RPMI7951 (cell line): ENCODE measurements at places on chromosomes 5 and 9. TPM values are rescaled to one million over a fixed set of nuclear protein-coding genes. Genes with fewer than 3 reads are reported as not detected.

GRCh38 chr9:89417832-89418473 lies 80.0 kb downstream of the SEMA4D start:
- DNase-seq, result no peak

DNA sequence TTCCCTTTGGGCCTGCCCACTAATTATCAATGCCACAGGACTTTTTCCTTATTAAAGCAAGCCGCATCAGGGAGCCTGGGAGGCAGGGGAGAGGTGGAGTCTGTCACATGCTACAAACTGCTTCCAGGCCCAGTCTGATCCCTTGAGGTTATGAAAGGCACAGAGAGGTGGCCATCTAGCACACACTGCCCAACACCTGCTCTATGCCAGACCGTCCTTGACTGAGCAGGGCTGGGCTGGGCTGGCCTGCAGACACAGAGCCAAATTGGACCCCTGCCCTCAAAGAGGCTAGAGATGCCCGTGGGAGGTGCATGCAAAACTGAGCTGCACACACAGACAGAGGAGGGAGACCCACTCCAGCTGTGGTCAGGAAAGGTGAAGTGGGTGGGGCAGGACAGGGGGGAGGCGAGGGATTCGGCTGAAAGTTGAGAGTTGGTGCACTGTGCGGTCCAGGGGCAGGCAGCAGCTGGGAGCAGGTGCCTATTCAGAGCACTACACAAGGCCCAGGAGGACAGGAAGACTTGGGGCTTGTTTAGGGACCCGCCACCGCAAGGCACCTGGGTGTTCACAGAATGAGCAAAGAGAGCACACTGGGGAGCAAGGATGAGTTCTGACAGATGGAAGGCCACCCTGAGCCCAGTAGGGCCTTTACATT lies 36.4 kb upstream of the TCF7 start:
- DNase-seq, result no peak

- DNase-seq, result peak; percentile 93
These were observed 7.4 kb downstream of the B4GALT1 start for GRCh38 chr9:33159777-33160127.

DNA sequence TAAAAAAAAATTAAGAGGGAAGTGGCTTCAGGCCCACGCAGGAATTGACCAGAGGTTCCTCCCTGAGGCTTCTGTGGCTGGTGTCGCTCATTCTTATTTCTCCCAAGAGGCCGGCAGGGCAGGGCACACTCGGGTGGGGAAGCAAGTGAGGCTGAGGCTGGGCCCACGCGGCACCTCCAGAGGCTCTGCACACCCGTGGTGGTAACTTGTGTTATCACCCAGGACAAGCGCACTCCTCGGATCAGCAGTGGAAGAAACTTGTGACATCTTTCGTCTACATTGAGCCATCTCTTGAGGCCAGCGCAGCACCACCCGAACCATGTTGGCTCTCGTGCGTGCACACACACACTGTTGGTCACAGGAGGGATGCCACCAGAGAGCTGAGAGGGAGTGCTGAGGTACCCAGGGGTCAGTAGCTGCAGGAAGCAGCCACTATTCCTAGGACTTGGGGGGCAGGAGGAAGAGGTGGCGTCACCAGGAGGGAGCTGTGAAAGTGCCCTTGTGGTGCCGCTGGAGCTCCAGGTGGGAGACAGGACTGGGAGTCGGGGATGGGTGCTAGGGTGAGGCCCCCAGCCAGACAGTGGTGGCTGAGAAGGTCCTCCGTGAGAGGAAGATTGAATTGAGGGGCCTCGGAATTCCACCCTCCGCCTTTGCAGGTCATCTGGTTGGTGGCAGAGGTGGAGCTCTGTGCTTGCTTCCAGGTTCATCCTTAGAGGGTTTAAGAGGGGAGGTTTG lies 6.4 kb downstream of the NDUFS6 start:
- DNase-seq, result no peak

- no peak for DNase-seq
These were observed 7.0 kb downstream of the ST6GALNAC4 start for GRCh38 chr9:127909839-127910273.

DNA sequence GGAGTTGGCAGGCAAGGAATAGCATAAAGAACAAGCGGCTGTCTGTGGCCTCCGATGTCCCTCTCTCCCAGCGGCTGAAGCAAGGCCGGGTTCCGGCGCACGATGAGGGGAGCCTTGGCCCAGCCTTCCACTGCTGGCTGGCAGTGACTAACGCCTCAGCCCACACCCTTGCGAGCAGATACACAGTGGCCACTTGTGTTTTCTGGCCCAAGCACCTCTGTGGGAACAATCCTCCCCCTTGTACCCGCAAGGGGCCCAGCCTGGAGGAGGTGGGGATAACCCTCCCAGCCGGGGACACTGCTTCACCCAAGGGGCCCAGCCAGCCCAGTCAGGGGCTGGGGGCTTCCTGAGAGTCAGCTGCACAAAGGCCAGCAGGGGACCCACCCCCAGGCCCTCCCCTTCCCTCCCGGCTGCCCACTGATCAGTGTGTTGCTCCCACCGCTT lies 23.2 kb downstream of the STK10 start:
- peak; percentile 78 for DNase-seq

- no peak for DNase-seq
These were observed 2.3 kb downstream of the CRB2 start for GRCh38 chr9:123358181-123358905.

DNA sequence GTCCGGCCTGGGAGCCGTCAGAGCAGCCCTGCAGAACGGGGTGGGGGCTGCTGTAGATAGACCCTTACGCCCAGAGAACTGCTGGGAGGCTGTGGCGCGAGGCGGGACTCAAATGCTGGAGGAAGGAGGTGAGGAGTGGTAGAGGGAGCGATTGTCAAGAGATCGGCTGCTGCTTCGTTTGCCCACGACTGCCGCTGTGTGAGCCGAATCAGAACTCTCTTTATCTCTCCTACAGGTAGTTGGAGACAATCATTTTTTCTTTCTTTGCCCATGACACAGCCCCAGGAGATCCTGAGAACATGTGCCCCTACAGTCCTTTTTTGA lies 456 bp downstream of the ZNF79 start:
- DNase-seq, result no peak

DNA sequence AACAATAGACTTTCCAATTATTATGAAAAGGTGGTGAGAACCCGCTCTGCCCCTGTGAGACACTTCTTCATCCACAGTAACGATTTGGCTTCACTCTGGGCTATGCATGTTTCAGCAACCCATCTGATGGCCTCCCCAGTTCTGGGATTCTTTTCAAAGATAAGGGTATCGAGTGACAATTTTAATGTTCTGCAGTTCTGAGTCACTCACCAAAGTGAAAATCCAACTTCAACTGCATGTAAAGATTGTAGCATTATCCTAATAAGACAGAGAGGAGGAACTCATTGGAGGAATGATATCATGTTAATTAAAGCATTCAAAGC lies 1078.3 kb upstream of the SEMA6A start:
- no peak for DNase-seq

- no peak for DNase-seq
These were observed 37.2 kb downstream of the GPBP1 start for GRCh38 chr5:57211039-57211438.

GRCh38 chr5:14864181-14864812 lies 7.3 kb downstream of the ANKH start:
- DNase-seq, result no peak

- DNase-seq, result peak; percentile 9
These were observed 379.7 kb downstream of the PSAT1 start for GRCh38 chr9:78676623-78677022.

- DNase-seq, result no peak
These were observed 362.3 kb upstream of the PRR16 start for GRCh38 chr5:120101771-120102170.

DNA sequence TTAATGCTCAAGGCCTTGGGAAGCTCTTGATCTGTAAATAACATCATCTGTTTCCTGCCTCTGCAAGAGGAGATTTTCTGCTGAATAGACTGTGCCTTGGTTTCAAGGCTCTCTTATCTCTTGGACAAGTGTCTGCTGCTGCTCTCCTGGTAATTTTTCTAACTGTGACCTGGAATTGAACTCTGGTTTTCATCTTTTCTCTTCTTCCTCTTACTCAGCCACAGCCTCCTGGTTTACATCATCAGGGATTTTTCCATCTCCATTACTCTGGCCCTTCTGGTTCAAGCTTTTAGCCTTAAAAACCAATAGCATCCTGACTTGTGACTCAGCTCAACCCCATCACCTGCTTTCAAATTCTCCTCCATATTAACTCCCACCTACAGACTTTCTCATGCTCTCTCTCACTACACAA lies 49.6 kb upstream of the ITGA1 start:
- peak; percentile 90 for DNase-seq

DNA sequence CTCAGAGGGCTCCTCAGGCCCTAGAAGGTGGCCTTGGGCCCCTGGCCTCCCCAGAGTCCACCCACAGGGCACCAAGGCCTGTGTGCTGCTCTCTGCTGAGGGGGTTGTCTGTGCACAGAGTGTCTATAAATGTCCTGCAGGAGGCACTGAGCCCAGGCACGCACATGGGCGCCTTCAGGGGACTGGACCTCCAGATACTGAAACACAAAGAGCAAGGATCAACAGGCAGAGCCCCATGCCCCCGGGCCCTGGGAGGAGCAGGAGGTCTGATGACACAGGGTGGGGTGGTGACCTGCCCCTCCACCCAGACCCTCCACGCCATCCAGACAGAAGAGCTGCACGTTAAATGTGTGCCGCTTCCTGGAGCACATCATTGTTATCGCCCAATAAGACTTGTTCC lies 64.6 kb upstream of the SIMC1 start:
- no peak for DNase-seq

- no peak for DNase-seq
These were observed 10.5 kb upstream of the ARAP3 start for GRCh38 chr5:141692533-141692888.

GRCh38 chr5:163894645-163895044 lies 389.2 kb downstream of the MAT2B start:
- peak; percentile 39 for DNase-seq

- DNase-seq, result peak; percentile 88
These were observed 170.5 kb downstream of the ARHGEF28 start for GRCh38 chr5:73796164-73797131.

GRCh38 chr5:107674655-107675054 lies 3.9 kb upstream of the EFNA5 start:
- no peak for DNase-seq

DNA sequence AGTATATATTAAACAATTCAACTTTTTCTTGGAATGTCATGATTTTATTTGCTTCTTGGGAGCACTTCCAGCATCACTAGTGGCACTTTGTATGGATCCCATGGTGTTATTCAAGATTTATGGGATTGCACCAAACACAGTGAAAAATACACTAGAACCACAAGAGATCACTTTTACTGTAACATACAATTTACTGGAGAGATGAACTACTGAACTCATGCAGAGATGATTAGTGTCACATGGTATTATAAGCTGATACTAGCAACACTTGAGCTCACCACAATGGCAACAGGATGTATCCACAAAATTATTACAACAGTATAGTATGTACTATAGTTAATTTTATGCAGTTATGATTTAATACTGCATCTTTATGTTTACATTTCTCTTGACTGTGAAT lies 16.3 kb upstream of the SLC36A2 start:
- DNase-seq, result no peak

The INSL6 gene
- not detected in 2 replicates for total RNA-seq

The TICAM2 gene
- 6.4 and 11.7 TPM in 2 replicates for total RNA-seq

The DOLK gene
- total RNA-seq, result 16.1 and 16.2 TPM in 2 replicates

The ZNF658 gene
- total RNA-seq, result 2.1 and 2.4 TPM in 2 replicates

The RANBP17 gene
- 3.6 and 9.5 TPM in 2 replicates for total RNA-seq

The LAMC3 gene
- 0.20 TPM in 1 of 2 replicates, not detected in the other for total RNA-seq

The ZNF346 gene
- 9.4 and 10.0 TPM in 2 replicates for total RNA-seq

The SPINK6 gene
- total RNA-seq, result not detected in 2 replicates

The PCDHGA11 gene
- 7.0 and 8.1 TPM in 2 replicates for total RNA-seq

The PFN3 gene
- total RNA-seq, result not detected in 2 replicates

The LCN12 gene
- total RNA-seq, result not detected in 2 replicates

The VLDLR gene
- 10.8 and 11.5 TPM in 2 replicates for total RNA-seq
